ENCODE measurements at places on chromosomes 11 and 22. TPM values are rescaled to one million over a fixed set of nuclear protein-coding genes. Genes with fewer than 3 reads are reported as not detected.

The P2RY2 gene
- 0.20 TPM for total RNA-seq

The EHF gene
- total RNA-seq: not detected

The MUC5AC gene
- not detected for total RNA-seq

The CACNA1I gene
- total RNA-seq: not detected

The UPB1 gene
- not detected for total RNA-seq

The CDCA5 gene
- total RNA-seq: 3.9 TPM

The MYO18B gene
- total RNA-seq: not detected

- no peak for DNase-seq
These were observed at the start of gene OOSP3 for GRCh38 chr11:59878575-59878974. OOSP3 (plus strand) TSS chr11:59878782; CDS start chr11:59878809, 27 bp downstream.

DNA sequence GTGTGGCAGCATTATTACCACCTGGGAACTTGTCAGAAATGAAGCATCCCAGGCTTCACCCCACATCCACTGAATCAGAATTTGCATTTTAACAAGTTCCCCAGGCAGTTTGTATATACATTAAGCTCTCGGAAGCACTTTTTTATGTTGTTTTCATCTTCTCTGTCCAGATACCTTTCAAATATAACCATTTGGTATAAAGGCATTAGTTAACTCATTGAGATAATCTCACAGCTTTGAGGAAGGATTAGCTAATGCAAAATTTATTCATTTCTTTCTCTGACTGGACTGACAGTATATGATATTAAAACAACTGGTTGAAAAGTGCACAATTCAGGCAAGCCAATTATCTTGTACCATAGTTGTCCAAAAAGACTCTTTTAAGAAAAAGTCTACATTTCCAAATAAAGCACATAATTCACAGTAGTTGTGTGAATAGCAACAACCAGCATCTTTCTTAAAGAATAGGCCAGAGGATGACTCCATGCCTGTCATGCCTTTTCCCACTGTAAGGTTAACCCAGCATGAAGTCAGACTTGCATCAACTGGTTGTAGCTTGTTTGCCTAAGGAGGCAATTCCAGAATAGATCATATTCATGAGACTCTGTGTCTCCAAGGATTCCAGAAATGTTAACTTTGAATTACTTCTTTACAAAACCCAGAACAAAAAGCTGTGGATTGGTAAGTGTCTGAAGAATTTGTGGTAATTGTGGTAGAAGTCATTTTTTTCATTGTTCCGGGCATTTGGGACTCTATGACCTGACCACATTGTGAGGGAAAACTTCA, 254.3 kb upstream of the SESN3 start:
- DNase-seq: no peak

GRCh38 chr22:22687638-22688500, 43.5 kb downstream of the GGTLC2 start:
- peak; percentile 62 for DNase-seq

DNA sequence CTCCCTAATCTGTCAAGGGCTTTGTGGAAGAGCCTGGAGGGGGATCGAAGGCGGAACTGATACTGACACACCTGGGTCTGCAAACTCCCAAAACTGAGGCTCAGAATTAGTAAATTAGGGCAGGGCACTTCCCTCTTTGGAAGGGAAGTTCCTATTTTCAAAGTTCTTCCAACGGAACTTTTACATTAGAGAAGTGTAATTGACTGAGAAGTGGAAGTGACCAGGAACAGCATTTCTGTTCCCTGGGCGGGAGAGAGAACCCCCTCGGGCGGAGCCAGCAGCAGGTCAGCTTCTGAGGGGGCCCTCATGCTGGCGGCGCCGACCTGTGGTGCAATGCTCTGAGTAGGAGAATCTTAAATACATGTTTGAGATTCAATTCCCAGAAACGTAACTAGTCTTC, 1.1 kb upstream of the CBL start:
- no peak for DNase-seq

DNA sequence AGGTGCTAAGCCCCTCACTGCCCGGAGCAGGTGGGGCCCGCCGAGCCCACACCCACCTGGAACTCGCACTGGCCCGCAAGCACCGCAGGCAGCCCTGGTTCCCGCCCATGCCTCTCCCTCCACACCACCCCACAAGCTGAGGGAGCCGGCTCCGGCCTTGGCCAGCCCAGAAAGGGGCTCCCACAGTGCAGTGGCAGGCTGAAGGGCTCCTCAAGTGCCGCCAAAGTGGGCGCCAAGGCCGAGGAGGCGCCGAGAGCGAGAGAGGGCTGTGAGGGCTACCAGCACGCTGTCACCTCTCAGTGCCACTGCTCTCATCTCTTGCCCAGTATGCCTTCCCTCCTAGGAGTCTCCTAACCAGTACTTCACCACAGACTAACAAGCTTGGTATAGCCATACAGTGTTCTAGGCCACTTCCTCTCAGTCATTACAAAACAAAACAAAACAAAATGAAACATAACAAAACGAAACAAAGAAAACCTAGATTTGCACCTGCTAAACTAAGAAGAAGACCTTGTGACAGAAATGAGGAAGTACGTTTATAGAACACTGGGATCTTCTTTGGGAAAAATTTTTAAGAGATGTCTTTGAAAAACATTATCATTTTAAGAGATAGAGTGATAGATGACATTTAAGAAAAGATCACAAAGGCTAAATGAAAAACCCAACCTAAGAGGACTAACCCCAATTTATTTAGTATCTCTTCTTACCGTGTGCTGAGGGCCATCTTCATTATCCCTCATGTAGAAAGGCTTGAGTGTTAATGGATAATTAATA, 47.7 kb upstream of the GAB2 start:
- no peak for DNase-seq

DNA sequence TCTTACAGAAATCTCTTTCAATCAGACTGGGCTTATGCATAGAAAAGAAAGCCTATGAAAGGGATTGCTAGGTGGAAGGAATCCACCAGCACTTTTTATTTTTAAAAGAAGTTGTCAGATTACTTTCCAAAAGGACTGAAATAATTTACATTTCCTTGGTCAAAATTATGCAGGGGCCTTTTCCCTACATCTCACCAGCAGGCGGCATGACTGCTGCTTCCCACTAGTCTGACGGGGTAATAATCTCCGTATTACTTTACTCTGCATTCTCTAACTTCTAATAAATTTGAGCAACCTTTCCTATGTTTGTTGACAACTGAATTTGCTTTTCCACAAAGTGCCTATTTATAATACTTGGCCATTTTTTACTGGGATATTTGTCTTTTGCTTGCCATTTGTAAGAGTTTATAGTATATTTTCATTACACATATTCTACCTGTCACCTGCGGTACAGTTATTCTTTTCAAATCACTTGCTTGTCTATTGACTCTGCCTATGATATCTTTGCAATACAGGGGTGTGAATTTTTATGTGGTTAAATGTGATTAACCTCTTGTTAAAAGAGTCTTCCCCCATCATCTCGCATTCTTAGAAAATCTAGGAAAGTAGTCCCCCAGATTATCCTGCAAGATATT, 51.9 kb upstream of the USP47 start:
- peak; percentile 33 for DNase-seq

- DNase-seq: no peak
These were observed 59.1 kb downstream of the IRAG1 start for GRCh38 chr11:10634407-10634806.

DNA sequence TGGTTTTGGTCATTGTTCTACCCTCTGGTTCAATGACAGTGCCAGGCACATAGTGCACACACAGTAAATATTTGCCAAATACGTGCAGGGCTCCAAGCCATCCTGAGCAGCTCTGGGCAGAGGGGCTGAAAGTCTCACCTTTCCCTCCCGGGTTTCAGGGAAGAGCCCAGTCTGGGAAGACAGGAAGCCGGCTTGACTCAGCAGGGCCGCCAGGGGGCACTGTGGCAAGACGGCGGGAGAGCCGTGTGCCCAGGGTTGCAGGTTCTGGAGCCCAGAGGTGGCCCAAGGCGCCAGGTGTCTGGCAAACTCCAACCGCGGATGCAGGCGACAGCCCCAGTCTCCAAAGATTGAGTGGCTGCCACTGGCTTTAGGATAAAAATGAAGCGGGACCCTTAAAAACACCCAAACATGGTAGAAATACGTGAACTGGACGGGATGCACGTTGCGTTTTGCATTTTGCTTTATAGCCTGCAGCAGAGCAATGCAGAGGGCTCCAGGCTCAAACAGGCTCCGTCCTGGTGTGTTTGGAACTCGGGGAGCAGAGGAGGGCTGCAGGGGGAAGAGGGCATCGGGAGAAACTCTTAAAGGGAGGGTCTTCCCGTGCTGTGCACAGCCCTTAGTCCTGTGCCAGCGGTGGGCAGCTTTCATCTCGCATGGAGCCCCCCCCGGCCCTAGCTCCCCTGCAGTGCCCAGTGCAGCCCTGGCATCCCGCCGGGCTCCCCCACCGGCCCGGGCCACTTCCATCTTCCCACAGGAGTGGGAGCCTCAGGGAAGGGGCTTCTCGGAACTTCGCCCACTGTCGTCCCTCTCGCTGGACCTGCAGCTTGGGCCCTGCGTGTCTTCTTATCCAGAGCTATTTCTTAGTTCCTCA, 10.7 kb downstream of the KRTAP5-5 start:
- DNase-seq: peak; percentile 43

- no peak for DNase-seq
These were observed 5.0 kb downstream of the ZNF215 start for GRCh38 chr11:6931146-6931713.

- DNase-seq: no peak
These were observed 3.8 kb downstream of the NADSYN1 start for GRCh38 chr11:71456831-71457230.

- no peak for DNase-seq
These were observed 7.2 kb downstream of the KCTD21 start for GRCh38 chr11:78181185-78181584.

GRCh38 chr11:110078923-110079544, 14.2 kb upstream of the ZC3H12C start:
- DNase-seq: no peak

DNA sequence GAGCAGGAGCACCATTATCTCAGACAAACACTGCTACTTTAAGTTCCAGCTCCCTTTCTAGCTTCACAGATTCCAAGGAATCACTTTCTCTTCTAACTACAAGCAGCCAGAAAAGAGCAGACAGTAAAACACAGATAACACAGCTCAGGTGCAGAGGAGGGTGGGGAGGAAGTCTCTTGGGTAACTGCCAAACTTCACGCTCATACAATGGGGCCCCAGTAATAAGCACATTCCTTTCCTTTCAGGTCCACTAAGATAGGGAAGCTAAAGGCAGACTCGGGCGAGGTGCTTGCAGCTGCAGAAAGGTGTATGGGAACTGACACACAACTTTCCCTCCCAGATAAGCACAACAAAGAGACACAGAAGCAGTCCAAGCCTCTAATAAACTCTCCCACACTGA, 69.2 kb upstream of the OR9G4 start:
- DNase-seq: no peak

GRCh38 chr11:69655479-69656428, 14.8 kb downstream of the CCND1 start:
- no peak for DNase-seq

DNA sequence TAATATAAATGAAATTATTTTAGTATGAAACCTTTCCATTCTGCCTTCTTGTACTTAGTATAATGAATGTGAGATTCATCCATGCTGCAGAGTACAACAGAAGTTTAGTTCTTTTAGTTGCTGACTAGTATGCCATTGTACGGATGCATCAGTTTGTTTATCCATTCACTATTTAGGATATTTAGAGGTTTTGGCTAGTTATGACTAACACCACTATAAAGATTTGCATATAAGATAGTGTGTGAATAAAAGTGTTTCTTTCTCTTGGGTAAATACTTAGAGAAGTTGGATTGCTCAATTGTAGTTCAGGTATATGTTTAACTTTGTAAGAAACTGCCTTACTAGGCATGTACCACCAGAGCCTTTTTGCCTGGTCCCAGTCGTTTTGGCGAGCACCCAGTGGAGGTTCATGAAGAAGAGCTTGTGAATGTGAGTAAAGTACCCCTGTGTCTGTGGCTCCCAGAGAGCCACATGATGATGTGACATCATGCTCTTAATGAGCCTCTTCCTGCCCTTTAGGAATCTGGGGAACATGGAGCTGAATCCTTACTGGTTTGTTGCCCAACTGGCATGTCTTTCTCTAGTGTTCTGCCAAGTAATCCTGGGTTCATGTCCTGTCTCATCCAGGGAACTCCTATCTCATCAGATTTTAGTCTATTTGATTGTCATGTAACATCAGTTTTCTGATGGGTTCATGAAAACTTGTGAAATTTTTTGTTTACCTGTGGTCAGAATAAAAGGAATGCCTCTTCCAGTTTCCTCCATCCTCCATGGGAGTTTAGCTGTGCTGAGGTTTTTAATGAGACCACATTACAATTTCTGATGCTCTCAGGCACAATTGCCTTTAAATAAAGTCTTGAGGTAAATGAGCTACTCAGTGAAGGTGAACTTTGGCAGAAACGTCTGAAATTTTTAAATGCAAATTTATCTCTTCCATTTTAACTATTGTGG, 234.8 kb downstream of the CASP12 start:
- no peak for DNase-seq

DNA sequence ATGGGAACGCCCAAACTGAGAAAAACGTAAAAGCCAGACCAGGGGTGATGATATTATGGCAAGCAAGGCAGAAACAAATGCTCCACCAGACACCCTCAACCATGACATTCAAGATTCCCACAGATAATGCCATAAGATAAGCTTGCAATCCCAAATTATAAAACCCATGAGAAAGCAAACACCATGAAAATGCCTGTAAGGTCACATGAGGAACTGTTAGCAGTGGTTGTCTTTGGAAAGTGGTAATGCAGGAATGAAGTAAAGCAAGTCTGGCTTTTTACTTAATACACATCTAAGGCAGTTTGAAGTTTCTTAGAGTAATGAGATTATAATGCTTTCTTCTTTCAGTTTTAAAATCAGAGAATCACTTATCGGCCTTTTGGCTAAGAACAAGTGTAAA, 111.0 kb downstream of the MN1 start:
- no peak for DNase-seq

DNA sequence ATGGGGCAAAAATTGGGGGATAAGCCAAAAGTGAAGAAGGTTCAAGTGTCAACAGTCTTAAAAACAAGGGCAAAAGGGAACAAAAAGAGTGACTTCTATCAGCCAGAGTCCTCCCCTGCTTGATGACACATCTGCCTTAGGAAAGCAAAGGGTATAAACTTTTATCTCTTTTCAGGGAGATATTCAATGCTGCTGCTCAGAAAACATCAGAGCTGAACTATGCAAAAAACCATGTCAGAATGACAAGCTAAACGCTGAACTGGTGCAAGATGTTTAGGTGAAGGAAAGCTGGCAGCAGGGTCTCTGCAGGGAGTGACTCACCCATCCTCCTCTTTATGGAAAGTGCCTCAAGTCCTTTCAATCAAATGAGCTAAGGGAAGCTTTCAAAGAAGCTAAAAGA, 24.7 kb downstream of the ALG9 start:
- peak; percentile 80 for DNase-seq

DNA sequence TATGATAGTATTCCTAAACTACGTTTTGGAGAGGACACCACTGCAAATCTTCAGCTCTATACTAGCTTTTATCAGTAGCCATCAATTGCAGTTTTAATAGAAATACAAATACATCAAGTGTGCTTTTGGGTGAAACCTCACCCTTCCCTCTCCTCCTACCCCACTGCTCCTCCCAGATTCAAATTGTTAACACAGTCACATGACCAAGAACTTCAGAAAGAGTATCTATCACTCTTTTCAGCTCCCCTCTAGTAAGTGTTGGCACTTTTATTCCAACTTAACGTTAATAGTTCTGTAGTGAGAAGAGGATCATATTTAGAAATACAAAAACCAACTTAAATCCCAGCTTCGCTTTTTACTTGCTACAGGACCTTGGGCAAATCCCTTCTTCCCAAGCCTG, 17.0 kb downstream of the RRAS2 start:
- DNase-seq: no peak

- no peak for DNase-seq
These were observed 50.8 kb upstream of the CCDC90B start for GRCh38 chr11:83336993-83337392.

GRCh38 chr11:74634537-74634936, 42.2 kb downstream of the POLD3 start:
- peak; percentile 59 for DNase-seq
